ENCODE measurements at places on chromosomes 3 and 15. TPM values are rescaled to one million over a fixed set of nuclear protein-coding genes. Genes with fewer than 3 reads are reported as not detected.

Gene PAK6
- 6.3 TPM for total RNA-seq

Gene GOLGA6L7
- not detected for total RNA-seq

Gene GANC
- total RNA-seq, result 21.1 TPM

Gene DNAJB8
- total RNA-seq, result not detected

Gene RASGRP1
- 0.51 TPM for total RNA-seq

Gene UBA7
- 12.5 TPM for total RNA-seq

Gene C3orf33
- 3.2 TPM for total RNA-seq

Gene DCBLD2
- total RNA-seq, result 54.4 TPM

Gene MKRN3
- total RNA-seq, result 7.9 TPM

Gene SERPINI2
- total RNA-seq, result not detected

Gene TEX55
- total RNA-seq, result not detected

Gene GREM1
- total RNA-seq, result 0.41 TPM

Gene OXTR
- 2.7 TPM for total RNA-seq

Gene ADAMTS7
- total RNA-seq, result 1.0 TPM

Gene MUC4
- 0.03 TPM for total RNA-seq

Gene CSTA
- not detected for total RNA-seq

Gene CSPG4
- total RNA-seq, result 17.5 TPM

Gene WDR93
- total RNA-seq, result 0.18 TPM

Gene NR1D2
- 9.5 TPM for total RNA-seq

Gene LRRIQ4
- not detected for total RNA-seq

Gene CDHR4
- total RNA-seq, result not detected

Gene PIERCE2
- total RNA-seq, result 2.8 TPM

Gene GRAMD2A
- 1.3 TPM for total RNA-seq

Gene CX3CR1
- not detected for total RNA-seq

Gene ARPP21
- not detected for total RNA-seq

Gene FANCD2OS
- not detected for total RNA-seq

Gene A4GNT
- total RNA-seq, result not detected

Gene LMCD1
- 24.8 TPM for total RNA-seq

Gene DVL3
- 97.2 TPM for total RNA-seq

Gene SNTN
- not detected for total RNA-seq

Gene ALDH1A2
- 0.98 TPM for total RNA-seq

Gene SPCS1
- 93.2 TPM for total RNA-seq

Gene GRIP2
- 6.5 TPM for total RNA-seq

Gene UBE2E2
- total RNA-seq, result 38.2 TPM

Gene GJD2
- not detected for total RNA-seq

Gene CNTN4
- total RNA-seq, result not detected

Gene AGBL1
- not detected for total RNA-seq

Gene PLXNA1
- total RNA-seq, result 80.6 TPM

Gene VPS33B
- total RNA-seq, result 16.3 TPM

Gene PRKCI
- total RNA-seq, result 43.7 TPM

Gene RIOX2
- total RNA-seq, result 44.1 TPM

Gene SLC33A1
- total RNA-seq, result 27.2 TPM

Gene BCL2A1
- total RNA-seq, result 4.7 TPM

Gene KIF15
- 12.2 TPM for total RNA-seq

Gene ZIC1
- total RNA-seq, result 0.36 TPM

Gene PLA2G4F
- total RNA-seq, result not detected

Gene RASGRF1
- 0.59 TPM for total RNA-seq

Gene LSAMP
- total RNA-seq, result 3.1 TPM

Gene SLC7A14
- total RNA-seq, result not detected

Gene REC114
- not detected for total RNA-seq
